ENCODE measurements at places on chromosomes 13 and 19.
A peak's percentile ranks its signal among the peaks of the same experiment; 100 is the strongest.

DNA sequence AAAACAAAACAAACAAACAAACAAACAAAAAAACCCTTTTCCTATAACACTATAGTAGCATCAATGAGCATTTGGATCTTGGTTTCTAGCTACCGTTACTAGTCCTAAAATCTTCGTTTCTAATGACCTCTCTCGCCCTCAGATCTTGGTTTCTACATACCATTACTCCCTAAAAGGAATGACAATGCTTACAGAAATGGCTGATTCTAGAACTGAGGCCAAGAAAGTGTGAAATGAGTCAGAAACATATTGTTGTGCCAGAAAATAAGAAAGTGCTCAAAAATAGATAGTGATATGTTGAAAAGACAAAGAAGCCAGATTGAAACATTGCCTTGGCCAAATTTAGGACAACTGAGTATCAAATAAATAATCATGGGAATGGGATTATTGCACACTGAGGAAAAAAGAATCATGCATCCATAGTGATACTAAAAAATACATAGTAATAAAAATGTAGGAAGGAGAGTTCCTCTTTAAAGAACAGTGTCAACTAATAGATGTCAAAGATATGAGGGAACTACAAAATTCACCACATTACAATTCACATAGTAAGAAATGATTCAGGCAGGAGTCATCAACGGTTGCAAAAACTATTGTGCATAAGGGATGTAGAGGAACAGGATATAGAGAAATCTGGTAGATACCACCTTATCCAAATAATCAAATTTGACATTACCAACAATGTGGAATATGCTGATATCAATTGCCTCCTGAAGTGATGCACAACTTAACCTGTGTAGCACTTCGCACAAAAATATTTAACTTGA is 386.6 kb downstream of the DIAPH3 start:
- DNase-seq, result peak; percentile 92

DNA sequence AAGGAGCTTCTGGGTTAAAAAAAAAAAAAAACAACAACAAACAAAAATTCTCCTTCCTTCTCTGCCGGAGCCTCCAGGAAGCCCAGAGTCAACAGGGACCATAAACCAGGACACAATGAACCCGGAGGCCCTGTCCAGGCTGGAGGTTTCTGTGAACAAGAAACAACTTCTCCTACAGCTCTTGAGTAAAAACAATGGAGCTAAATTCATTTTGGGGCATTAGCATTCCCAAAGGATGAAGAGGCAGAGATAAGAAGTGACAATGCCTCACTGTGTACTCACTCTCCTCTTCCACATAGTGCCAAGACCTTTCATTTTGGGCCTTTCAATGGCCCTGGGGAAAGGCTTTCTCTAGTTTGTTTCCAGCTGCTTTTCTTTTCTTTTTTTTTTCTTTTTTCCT is 9.0 kb downstream of the RHPN2 start:
- no peak for DNase-seq

DNA sequence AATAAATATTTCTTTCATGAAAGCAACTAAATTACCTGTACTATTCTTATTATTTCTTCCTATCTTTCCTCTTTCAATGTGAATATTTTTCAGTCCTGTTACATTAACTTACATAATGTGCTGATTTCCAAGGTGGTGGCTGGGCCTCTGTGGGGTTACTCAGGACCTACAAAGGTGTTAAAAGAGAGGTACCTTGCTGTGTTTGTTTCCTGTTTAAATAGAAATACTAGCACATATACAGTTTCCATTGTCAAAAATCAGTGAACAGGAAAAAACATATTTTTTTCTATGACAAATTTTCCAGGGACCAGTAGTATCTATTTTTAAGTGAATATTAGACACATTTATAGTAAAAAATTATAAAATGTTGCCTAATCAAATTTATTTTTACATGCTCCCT is 8.7 kb upstream of the PCDH9 start:
- DNase-seq, result no peak

- DNase-seq, result no peak
These were observed 2.5 kb downstream of the RABAC1 start for GRCh38 chr19:41956621-41957020.

DNA sequence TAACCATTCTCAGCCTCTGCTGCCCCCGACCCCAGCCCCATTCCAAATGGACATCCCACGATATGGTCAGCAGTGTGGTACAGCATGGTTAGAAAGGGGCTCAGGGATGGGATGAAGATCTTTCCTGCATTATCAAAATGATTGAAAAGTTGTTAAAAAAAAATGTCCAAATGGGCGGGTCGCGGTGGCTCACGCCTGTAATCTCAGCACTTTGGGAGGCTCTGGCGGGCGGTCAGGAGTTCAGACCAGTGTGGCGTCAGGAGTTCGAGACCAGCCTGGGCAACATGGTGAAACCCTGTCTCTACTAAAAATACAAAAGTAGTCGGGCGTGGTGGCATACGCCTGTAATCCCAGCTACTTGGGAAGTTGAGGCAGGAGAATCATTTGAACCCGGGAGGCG is 54.3 kb upstream of the ZNF254 start:
- DNase-seq, result no peak

DNA sequence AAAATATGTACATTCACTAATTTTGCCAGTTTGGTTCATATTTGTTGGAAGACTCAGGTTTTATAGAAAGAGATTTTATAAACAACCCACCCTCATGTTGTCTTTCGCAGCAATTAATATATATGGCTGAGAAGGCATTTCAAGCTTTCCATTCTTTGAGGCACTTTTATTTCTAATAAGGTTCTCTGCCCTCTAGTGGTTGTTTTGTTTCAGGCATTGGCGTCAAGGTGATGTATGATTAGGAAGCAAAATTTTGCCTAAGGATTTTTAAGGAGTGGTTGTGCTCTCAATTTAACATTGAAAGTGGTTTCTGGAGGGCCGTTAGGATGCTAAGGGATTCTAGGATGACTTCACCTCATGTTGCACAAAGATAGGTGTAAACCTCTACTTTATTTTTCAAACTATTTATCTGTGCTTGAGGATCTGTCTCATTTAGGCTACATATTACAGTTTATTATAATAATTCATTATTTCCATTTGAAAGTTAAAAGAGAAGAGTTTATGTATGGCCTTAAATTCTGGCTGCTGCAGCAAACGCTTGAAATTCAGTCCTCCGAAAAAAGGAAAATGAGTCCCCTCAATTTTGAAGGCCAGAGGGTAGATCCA is 35.9 kb downstream of the OXGR1 start:
- peak; percentile 47 for DNase-seq

GRCh38 chr13:41587490-41587889 is 130.1 kb downstream of the RGCC start:
- DNase-seq, result no peak

DNA sequence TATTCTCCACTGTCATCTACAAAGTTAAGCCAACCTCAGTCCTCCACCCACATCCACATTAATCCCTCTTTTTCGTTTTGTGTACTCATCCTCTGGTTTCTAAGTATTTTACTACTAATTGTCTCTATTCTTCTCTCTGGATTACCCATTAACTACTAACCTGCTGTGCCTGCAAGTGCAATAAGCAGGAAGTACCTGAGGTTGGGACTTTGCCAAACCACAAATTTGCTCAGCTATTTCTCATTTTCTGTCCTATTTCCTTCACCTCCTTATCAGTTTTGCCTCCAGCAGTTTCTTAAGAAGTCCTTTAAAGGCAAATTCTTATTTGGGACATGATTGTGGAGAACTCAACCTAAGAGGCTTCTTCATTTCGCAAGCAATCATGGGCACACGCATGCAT is 1708.9 kb downstream of the SLITRK5 start:
- DNase-seq, result no peak

Data from fibroblast of mammary gland (primary cell).